ENCODE measurements at places on chromosomes 6 and 20.

DNA sequence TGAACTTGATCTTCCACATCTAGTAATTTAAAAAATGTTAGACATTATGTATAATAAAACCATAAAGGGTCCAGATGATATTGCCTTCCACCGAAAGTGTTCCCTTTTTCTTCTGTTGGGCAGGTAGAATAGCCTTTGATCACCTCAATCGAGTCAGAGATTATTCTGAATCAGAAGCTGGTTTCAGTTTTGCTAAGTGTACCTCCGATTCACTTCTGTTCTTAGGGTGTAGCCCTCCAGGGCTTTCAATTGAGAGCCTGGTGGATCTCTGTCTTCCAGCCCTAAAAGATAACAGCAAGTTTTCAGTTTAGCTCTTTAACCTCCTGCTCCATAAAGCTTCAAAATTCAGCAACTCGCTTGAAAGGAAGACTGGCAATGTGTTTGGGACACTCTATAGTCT, 21.1 kb upstream of the AIG1 start:
- no peak for DNase-seq

GRCh38 chr6:52364480-52365166, 2.7 kb downstream of the PAQR8 start:
- no peak for DNase-seq

DNA sequence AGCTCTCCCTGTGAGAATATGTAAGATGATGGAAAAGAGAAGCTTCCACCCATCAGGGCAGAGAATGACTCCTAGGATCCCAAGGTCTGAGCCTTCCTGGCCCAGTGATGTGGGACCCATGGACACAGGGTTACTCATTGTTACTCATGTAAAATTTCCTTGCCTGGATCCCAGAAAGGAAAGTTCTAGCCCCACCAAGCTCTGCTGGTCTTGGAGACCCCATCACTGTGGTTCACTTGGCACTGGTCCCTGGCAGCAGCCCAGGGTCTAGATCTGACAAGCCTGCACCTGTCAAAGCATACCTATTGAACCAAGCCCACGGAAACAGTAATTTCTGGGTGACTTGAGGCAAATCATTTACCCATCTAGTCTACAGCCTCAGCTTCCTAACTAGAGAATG, 22.1 kb downstream of the MDGA1 start:
- DNase-seq: no peak

- DNase-seq: no peak
Observed at GRCh38 chr6:125637207-125637606, 112.2 kb upstream of the HEY2 start.

Measured in iPS DF 19.7 (cell line).